Foreskin fibroblast (primary cell): ENCODE measurements at places on chromosomes 5 and 9.
A peak's percentile ranks its signal among the peaks of the same experiment; 100 is the strongest.

DNA sequence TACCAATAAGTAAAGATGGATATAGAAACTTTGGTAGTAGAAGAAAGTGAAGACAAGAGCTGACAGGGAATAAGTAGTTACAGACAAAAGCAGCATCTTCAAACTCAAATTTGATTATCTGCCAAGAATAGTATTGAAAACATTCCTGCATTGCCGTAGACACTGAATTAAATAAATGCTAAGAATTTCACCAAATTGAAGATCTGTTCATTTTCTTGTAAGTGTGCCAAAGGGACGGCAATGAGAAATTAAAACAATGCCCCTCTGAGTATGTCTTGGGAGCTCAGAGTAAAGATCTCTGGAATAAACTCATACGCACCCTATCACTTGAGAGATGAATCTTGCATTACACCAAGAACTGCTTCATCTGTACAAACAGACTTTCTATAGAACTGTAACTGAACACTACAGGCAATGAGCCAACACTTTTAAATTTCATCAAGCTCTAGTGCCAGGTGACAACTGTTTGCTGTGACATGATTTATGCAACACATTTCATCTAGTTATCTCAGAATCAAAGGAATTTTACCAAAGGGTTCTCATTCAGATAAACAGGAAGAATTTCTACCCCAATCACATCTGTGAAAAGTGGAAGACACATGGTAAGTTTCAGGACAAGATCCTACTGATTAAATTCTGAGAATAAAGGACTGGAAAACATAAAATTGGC, 66.9 kb downstream of the RFX3 start:
- DNase-seq: no peak

DNA sequence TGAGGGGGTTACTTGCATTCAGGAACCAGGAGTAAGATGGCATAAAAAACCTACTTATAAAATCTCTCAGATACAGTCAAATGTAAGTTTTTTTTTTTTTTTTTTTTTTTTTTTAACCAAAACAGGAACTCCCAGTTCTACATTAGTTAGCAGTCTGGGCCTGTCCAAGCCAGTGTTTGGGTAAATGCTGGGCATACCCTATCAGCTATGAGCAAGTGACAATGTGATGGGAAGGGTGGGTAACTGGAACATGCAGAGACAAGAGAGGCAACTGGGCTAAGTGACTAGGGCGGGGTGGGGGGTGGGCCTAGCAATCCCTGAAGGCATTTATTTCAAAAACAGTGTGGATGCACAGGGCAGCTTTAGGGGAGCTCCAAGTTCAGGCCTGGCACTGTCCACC, 2.3 kb downstream of the NMRK1 start:
- DNase-seq: no peak

DNA sequence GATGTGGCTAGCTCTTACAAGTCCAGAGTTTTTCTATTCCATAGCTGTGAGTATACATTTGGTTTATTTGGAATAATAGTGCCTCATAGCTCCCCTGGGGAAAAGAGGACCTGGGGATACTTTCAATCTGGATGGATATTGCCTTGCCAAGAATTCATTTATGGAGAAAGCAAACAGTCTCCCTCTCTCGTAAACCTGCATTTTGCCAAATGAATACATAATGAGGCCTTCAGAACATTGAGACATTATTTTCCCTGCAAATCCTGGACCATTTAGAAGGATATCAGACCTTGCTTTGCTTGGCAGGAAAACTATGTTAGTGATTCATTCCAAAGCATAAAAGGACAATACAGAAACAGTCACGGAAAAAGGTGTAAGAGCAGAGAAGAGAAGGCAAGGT, 569.6 kb upstream of the BRINP1 start:
- no peak for DNase-seq

DNA sequence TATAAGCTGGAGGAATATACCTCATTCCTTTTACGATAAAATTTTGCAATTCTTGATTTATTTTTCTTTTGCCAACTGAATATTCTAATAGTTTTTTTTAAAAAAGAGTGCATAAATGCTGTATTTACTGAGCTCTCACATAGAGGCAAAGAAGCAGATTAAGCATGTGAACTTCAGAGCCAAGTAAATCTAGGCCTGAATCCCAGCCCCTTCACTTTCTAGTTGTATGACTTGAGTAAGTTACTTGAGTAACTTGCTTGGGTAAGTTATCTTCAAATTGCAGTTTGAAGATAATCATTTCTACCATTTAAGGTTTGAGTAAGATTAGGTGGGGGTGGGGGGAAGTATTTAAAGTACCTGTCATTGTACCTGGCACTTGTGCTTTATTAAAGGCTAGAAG, 21.8 kb downstream of the LURAP1L start:
- no peak for DNase-seq

DNA sequence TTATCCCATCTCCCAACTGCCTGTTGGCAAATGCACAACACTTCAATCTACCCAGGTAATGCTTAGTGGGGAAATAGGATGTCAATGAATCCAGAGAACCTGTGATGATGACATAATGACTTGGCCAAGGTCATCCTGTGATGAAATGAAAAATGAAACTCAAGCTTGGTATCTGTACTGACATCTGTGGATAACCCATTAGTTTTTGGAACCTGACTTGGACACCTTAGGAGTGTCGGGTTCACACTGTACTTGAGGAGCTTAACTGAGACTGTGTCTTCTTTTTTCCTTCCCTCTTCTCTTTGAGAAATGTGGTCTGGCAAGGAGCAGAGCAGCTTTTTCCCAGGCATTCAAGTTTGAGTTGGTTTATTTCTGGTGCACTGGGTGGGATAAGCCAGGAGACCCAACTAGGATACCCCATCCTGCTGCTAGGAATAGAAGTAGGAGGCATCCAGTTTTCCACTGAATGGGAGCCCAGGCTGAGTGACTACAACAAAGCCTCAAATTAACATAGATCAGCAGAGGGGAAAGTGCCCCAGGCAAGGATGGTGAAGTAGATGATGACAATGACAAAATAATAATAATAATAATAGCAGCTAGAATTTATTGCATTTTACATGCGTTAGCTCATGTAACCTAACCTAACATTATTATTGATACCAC, 72.1 kb downstream of the ADRB2 start:
- no peak for DNase-seq

DNA sequence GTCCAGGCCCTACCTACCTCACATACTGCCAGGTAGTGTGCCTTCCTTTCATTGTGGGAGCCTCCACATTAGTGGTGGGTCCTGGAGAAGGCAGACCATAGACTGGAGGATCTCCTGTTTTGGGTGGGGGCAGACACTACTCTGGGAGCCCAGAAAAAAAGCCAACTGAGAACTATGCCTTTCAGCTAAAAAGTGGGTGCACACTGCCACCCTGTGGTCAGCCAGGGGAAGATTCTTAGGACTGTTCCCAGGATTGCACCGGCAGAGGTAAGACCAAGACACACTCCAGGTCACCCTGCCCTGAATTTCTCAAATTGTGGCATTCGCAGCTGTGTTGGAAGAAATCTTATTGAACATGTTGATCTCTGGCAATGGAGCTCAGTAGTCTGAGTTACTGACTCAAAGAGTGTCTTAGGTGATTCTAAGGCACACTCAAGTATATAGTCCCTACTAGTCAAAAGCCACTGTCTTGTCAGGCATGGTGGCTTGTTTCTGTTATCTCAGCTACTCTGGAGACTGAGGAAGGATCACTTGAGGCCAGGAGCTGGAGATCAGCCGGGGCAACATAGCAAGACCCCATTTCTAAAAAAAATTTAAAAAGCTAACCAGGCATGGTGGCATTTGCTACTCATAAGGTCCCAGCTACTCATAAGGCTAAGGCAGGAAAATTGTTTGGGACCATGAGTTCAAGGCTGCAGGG, 3.6 kb downstream of the SIGMAR1 start:
- peak; percentile 45 for DNase-seq

GRCh38 chr5:100517301-100517974, 17.7 kb upstream of the FAM174A start:
- no peak for DNase-seq

DNA sequence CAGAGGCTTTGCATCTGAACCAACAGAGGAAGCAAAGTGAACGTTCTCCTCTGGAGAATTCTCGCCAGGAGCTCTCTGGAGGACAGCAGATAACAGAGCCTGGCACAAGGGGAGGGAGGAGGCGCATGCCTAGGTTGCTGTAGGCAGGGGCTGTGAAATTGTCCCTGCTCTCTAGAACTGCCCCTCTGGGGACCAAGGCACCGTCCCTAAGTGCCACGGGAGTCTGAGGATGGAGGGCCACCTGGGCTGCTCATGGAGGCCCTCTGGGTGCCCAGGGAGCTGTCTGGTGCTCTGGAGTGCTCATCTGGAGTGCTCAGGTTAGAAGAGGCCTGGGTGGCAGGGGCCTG, 77.6 kb downstream of the CACNA1B start:
- no peak for DNase-seq

DNA sequence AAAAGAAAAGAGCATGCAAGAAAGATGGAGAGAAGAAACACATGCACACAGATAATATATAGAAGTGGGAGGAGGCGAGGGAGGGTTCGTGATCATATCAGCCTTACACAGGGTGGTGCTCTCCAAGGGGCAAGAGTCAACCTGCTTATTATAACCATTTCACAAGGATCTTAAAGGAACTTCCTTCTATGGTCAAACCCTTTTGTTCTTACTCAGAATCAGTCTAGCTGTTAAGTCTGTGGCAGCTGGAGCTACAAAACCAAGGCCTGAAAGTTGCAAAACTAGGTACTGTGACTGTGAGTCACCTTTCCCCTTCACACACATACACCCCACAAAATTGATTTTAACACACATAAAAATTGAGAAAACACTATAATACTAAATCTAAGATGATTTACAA, 18.5 kb upstream of the ERMP1 start:
- peak; percentile 76 for DNase-seq

DNA sequence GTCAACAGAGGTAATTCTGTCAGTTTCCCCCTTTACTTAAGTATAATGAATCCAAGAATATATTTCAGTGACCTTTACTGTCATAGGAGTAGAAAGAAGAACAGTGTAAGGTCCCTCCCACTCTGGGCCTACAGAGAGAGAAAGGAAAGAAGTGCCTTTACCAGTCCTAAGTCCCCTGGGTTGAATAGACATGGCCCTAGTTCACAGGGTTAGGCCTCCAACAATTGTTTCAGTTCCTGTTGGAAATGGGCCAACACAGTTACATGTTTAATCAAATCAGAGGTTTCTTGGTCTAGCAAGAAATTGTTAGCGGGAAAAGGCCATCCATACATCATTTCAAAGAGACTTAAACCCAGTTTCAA, 605.6 kb downstream of the MTRR start:
- DNase-seq: no peak

GRCh38 chr9:136255896-136256890, 10.6 kb upstream of the QSOX2 start:
- no peak for DNase-seq

GRCh38 chr9:27766073-27766835, 193.0 kb upstream of the C9orf72 start:
- no peak for DNase-seq

- no peak for DNase-seq
Observed at GRCh38 chr5:178515776-178516503, 74.3 kb downstream of the COL23A1 start.

DNA sequence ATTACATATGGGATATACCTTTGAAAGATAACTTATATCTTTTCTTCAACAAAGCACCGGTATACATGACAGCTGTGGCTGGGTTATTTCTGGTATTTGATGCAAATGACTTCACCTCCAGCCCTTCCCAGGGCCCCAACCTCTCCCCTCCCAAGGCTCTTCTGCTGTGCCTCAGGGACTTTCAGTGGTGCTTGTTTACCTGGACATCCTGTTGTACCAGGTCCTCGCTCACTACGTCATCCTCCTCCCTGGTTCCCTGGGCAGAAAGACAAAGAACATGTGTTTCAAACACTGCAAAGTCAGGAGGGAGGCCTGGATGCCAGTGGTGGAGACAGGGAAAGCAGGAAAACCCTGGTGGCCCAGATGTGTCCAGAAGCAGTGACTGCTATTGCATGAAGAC, 23.4 kb downstream of the ANXA6 start:
- DNase-seq: no peak

GRCh38 chr9:137666513-137666822, 47.7 kb downstream of the EHMT1 start:
- DNase-seq: no peak

- no peak for DNase-seq
Observed at GRCh38 chr9:16637911-16638310, 232.6 kb downstream of the BNC2 start.

DNA sequence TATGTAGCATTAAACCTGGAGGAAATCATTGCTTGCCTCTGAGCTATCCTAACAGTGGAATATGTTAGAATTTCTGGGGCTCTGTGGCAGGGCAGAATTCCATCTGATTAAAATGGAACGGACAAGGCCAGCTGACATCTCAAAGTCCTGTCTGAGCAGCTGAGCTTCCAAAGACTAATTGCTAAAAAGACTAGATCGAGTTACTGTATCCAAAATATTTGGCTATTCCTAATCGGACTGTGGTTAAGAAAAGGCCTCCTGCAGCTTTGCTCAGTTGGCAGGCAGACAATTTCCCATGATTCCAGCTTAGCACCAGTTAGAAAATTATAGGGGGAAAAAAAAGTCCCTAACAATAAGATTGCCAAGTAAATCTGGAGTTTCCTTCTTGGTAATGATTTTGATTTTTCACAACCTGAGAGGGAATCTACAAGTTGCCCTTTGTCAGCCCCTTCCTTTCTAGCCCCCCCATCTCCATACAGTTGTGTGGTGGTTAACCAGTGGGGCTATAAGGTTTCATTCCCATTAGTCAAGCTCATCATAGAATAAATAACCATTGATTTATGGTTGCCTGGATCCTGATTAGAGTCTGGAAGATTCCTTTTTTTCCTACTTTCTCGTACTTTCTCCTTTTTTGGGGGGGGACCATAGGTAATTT, 26.4 kb downstream of the PTGR1 start:
- peak; percentile 48 for DNase-seq

- no peak for DNase-seq
Observed at GRCh38 chr9:89361031-89361430, 42.7 kb downstream of the SECISBP2 start.

- DNase-seq: peak; percentile 4
Observed at GRCh38 chr5:75091597-75091996, 39.2 kb upstream of the GCNT4 start.

- no peak for DNase-seq
Observed at GRCh38 chr5:164335837-164336236, 830.4 kb downstream of the MAT2B start.

DNA sequence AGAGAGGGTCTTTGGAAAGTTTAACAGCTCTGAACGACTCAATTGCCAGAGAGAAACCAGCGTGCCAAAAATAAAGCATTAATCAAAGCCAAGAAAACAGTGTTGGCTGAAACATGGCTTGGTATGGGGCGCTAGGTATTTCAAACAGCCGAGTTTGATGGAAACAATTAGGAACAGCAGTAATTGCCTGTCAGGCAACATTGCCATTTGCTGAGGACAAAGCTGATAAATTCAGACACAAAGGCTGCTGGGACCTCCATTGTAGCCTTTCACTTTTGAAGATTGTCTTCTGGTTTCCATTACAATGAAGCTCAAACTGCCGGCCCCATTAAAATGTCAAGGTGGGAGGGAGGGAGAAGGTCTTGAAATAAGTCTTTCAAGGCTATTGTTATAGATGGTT, 125.4 kb upstream of the SPDL1 start:
- DNase-seq: no peak

- DNase-seq: peak; percentile 22
Observed at GRCh38 chr9:76662476-76663281, 101.6 kb upstream of the PCA3 start.
